ENCODE measurements at places on chromosomes 16 and 17.

- DNase-seq = no peak
Measured at GRCh38 chr17:74525465-74525725, 5.9 kb downstream of the CD300LB start.

DNA sequence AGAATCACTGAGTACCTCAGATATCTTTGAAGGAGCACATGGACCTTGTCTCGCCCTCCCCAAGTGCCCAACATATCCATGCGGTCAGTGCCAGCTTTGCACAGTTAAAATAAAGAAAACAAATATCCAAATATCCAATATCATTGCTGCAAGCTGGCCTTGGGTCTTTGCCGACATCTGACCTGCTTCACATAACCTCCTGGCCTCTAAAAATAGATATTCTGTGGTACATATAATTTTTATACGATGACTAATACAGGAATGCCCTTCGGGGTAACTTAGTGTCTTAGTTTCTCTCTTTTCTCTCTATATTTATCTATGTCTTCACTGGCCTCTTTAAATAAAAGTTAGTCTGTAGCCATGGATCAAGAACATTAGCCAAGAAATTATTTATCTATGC lies 67.8 kb downstream of the MAF start:
- DNase-seq = no peak

DNA sequence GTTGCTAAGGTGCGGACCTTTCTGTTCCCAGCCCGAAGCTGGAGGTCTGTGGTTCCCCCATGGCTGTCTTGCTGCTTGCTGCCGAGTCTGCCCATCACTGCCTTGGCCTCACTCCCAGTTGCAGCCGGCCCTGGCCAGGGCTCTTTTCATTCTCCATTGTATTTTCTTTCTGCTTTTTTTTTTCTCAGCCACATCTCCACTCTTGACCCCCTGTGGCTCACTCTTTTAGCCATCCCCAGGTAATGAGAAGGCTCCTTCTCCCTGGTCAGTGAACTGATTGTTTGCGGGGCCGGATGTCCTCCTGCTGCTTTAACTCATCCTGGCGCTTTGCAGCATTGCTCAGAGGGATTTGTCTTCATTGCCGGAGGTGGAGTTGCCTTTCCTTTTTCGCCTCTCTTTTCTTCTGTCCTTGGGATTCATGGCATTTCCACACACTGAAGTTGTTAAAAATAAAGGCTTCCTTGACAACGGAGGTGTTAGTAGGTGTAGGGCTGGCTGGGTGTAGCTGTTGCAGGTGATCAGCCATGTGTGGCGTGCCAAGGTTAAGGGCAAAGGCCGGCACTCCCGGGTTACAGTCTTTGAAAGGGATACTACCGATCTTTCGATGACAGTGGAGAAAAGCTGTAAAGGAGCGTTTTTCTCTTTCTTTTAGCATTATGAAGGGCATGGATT lies 34.1 kb downstream of the MAP2K6 start:
- DNase-seq = no peak

- DNase-seq = no peak
Measured at GRCh38 chr17:73311428-73311780, 397 bp downstream of the CDC42EP4 start.

DNA sequence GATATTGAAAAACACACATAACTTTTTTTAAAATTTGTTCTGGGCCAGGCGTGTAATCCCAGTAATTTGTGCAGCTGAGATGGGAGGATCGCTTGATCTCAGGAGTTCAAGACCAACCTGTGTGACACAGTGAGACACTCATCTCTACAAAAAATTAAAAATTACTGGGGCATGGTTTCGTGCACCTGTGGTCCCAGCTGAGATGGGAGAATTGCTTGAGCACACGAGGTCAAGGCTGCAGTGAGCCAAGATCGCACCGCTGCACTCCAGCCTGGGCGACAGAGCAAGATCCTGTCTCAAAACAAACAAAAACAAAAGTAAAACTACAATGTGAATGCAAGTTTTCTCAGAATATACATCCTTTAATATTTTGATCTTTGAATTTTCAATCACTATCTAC lies 15.1 kb downstream of the C16orf54 start:
- DNase-seq = no peak

GRCh38 chr16:89297156-89297874 lies 79.8 kb downstream of the ZNF778 start:
- no peak for DNase-seq

- DNase-seq = no peak
Measured at GRCh38 chr17:50134206-50135110, 4.5 kb upstream of the SAMD14 start.

GRCh38 chr16:82366462-82366861 lies 196.4 kb upstream of the MPHOSPH6 start:
- no peak for DNase-seq

DNA sequence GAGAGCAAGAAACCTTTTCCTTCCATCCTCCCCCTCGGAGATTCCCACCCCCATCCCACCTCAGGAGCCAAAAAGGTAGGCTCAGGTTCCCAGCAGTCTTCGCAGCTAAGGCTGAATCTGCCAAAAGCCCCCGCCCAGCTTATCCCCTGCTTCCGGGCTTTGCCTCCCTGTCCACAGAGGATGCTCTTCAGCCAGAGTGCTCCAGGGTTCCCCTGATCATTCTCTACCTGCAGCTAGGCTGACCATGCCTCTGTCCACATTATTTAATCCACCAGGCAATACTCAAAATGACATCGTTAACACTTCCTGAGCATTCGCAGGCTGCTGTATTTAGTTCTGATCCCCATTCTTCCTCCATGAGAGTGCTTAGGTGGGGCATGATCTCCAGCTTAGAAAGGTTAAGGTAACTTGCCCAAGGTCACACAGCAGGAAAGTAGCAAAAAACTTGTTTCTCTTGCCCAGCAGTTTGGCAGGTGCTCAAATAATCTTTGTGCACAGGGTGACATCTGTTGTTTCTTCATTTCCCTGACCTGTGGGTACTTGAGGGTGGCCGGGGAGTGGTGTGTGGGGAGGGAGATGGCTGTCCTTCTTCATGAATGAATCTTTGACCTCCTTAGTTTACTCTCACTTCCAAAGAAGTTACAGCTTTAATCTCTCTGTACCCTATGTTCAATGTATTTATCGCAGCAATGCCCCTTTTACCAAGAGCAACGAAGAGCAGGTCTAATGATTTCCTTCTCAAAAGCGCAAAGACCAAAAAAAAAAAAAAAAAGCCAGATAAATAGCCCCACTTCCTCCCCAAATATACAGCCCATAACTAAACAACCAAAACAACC lies 848 bp upstream of the TBKBP1 start:
- DNase-seq = no peak

- peak; percentile 28 for DNase-seq
Measured at GRCh38 chr16:20938426-20938825, 37.9 kb downstream of the LYRM1 start.

DNA sequence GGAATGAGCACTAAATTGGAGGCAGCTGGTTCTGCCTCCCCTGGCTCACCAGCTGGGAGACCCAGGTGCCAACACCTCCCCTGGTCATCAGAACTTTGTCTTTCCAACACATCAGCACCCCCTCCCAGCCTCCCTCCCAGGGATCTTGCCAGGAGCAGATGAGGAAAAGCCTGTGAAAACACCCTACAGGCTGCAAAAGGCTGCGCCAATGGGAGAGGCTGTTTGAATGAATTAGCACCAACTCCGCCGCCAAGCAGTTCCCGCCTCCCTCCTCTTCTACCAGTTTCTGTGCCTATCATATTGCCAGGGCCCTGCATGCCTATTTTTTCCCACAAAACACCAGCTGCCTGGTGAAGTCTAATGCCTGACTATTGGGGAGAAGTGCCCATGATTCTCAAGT lies 137.0 kb downstream of the AIPL1 start:
- DNase-seq = no peak

DNA sequence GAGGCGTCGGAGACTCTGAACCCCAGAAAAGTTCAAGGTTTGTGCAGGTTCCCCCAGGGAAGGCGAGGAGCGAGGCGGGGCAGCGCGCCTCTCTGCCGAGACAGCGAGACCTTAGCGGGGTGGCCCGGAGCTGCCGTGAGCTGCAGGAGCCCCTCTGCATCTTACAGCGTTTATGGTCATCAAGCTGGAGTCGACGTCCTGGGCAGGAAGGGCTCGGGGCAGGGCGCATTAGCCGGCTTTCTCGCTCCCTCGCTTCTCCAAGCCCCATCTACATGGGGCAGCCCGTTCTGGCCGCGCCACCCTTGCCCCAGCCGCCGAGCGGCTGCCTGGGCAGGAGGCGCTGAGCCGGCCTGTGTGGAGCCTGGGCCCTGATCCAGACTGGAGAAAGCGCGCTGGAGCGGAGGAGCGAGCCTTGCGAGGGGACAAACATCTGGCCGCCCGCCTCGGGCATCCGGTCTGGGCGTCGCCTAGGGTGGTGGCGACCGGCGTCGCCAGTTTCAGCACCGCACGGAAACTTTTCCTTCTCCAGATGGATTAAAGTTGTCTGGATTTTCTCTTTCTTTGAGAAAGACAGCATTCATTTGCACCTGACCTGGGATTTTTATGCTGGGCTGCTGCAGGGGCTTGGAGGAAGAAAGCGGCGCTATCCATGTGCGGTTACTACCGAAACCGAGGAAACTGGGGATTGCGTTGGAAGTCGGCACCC lies 750 bp downstream of the TMEM132E start:
- peak; percentile 11 for DNase-seq

DNA sequence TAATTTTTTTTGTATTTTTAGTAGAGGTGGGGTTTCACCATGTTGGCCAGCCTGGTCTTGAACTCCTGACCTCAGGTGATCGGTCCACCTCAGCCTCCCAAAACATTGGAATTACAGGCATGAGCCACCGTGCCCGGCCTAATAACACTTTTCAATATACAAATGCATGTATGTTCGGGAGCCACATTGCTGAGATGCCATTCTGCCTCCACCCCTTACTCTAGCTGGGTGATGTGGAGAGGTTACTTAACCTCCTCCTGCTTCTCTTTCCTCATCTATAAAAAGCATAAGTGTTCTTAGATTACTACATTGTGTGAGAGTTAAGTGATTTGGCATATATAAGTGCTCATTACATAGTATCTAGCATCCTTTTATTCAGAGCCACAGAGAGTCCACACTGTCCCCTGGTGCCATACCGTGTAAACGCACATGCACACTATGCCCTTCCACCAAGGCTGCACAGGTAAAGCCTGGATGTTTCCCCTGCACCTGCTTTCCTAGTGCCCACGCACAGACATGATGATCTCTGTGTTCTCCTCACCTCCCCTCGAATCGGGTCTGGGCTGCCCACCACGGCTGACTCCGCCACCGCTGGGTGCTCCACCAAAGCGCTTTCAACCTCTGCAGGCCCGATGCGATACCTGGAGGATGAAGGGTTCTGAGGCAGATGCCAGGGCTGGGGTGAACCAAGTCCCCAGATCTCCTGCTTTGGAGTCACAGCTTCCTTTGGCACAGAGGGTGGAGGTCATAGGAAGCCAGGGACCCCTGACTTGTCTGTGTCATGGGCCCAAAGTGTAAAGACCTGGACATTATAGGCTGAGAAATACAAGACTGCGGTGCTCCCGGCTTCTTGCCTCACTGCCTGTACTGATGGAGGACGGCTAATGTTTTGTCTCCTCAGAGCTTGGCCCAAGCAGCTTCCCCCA lies 49.0 kb upstream of the ACSM2B start:
- no peak for DNase-seq

Measured in KBM-7 (cell line).